ENCODE measurements at places on chromosomes 7 and 10. TPM values are rescaled to one million over a fixed set of nuclear protein-coding genes. Genes with fewer than 3 reads are reported as not detected.

DNA sequence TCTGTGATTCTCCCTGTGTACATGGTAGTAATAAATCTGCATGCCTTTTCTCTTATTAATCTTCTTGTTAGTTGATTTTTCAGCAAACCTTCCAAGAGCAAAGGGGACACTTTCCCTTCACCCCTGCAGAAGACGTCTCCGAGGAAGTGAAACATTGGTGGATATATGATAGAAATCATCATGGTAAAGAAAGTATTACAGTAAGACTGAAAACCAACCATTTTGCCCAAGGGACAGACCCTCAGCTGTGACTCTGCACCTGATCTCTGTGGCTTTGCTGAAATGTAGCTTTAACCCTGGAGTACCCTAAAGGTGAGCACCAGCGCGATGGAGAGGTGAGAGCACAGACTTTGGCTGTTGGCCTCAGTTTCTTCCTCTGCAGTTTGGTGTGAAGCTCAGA lies 32.8 kb upstream of the MYO3A start:
- no peak for DNase-seq

PNLIP gene
- total RNA-seq: not detected

GRCh38 chr10:127937915-127938463 lies 31.1 kb downstream of the PTPRE start:
- peak; percentile 4 for DNase-seq

- no peak for DNase-seq
Observed at GRCh38 chr10:33809732-33810131, 475.3 kb upstream of the NRP1 start.

GRCh38 chr7:117169907-117170306 lies 153.0 kb downstream of the WNT2 start:
- no peak for DNase-seq

- peak; percentile 10 for DNase-seq
Observed at GRCh38 chr7:87091487-87092066, 32.1 kb upstream of the ELAPOR2 start.

- DNase-seq: no peak
Observed at GRCh38 chr10:22461891-22462290, 116.6 kb downstream of the SPAG6 start.

- no peak for DNase-seq
Observed at GRCh38 chr7:17952387-17952786, 12.1 kb upstream of the SNX13 start.

DNA sequence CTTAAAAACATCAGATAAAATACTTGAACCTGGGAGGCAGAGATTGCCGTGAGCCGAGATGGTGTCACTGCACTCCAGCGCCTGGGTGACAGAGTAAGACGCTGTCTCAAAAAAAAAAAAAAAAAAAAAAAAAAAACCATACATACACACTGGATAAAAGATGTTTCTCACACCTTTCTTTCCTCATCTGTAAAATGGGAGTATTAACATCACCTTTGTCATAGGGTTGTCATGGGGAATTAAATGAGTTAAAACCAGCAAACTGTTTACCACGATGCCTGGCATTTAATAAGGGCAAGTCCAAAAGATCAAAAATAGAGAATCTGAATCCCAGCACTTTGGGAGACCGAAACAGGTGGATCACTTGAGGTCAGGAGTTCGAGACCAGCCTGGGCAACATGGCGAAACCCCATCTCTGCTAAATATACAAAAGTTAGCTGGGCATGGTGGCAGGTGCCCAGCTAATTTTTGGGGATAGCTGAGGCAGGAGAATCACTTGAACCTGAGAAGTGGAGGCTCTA lies 12.9 kb downstream of the LRRC20 start:
- DNase-seq: no peak

PRRT4 gene
- 0.14 TPM for total RNA-seq

GRCh38 chr7:101947899-101948298 lies 130.5 kb downstream of the CUX1 start:
- no peak for DNase-seq

DNA sequence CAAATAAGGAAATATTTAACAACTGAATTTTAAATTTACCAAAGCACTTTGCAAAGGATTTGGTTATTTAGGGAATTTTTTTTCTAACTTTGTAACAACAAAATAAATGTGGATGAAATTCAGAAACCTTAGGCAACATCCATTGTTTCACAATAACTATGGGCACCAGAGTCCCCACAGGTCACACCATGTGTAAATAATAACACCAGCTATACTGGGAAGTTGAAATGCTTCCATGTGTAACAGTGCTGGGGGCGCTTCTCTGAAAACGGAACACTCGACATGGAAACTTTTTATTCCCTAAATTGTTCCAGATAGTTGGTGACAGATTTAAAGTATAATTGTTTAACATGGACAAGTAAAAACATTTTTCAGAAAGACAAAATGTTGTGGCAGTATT lies 818.6 kb downstream of the TNS3 start:
- DNase-seq: no peak

BMS1 gene
- 26.1 TPM for total RNA-seq

DNA sequence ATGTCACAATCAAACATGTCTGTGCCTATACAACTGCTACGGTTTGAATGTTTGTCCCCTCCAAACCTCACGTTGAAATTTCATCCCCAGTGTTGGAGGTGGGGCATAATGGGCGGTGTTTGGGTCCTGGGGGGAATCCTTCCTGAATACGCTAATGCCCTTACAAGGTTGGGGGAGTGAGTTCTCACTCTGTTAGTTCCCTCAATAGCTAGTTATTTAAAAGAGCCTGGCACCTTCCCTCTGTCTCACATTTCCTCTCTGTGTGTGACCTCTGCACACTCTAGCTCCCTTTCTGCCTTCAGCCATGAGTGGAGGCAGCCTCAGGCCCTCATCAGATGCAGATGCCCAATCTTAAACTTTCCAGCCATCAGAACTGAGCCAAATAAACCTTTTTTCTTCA lies 129.5 kb downstream of the GRM8 start:
- no peak for DNase-seq

DNA sequence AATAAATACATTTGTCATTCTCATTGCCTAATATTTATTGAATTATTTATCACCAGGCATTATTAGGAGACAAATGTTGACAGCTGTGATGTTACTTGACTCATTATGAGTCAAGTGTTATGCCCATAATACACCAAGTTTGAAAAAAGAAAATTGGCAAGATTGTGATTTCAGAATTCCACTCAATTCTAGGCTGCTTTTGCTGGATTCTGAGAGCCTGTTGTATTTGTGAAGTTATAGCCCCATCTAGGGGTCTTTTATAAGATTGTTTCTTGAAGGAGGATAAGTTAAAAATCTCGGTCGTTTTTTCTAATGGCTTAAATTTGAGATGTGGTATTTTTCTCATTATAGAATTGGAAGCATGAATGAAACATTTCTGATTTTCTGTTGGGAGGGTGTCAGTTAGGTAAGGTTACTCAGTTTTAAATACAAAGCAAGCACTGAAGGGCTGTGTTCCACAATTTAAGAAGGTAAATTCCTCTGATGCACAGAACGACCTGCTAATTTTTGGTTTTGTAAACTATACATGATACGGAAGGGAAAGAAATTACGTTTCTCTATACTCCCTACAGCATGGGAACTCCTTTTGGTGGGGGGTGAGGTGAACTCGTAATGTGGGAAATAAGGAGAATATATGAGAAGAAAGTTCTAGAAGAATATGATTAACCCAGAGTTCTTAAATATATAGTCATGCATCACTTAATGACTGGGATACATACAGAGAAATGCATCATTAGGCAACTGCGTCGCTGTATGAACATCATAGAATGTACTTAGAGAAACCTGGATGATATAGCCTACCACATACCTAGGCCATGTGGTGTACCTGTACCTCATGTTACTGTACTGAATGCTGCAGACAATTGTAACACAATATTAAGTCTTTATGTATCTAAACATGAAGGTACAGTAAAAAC lies 2.6 kb downstream of the STK31 start:
- peak; percentile 60 for DNase-seq

GRCh38 chr10:130169136-130169859 lies 33.1 kb downstream of the GLRX3 start:
- no peak for DNase-seq

ATP5MK gene
- total RNA-seq: 339 TPM

DNA sequence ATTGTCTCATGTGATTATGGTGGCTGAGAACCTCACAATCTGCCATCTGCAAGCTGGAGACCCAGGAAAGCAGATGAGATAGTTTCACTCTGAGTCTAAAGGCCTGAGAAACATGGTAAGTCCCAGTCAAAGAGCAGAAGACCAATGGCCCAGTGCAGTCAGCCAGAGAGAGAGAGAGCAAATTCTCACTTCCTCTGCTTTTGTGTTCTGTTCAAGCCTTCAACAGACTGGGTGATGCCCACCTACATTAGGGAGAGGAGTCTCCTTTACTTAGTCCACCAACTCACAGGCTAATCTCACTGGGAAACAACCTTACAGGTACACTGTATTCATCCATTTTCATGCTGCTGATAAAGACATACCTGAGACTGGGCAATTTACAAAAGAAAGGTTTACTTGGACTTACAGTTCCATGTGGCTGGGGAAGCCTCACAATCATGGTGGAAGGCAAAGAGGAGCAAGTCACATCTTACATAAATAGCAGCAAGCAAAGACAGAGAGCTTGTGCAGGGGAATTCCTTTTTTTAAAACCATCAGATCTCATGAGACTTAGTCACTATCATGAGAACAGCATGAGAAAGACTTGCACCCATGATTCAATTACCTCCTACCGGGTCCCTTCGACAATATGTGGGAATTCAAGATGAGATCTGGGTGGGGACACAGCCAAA lies 4.7 kb upstream of the FRMPD2 start:
- DNase-seq: no peak

GRCh38 chr7:94492601-94493000 lies 17.0 kb upstream of the CASD1 start:
- DNase-seq: no peak

- DNase-seq: peak; percentile 54
Observed at GRCh38 chr10:43253461-43254198, 13.2 kb downstream of the RASGEF1A start.

DNA sequence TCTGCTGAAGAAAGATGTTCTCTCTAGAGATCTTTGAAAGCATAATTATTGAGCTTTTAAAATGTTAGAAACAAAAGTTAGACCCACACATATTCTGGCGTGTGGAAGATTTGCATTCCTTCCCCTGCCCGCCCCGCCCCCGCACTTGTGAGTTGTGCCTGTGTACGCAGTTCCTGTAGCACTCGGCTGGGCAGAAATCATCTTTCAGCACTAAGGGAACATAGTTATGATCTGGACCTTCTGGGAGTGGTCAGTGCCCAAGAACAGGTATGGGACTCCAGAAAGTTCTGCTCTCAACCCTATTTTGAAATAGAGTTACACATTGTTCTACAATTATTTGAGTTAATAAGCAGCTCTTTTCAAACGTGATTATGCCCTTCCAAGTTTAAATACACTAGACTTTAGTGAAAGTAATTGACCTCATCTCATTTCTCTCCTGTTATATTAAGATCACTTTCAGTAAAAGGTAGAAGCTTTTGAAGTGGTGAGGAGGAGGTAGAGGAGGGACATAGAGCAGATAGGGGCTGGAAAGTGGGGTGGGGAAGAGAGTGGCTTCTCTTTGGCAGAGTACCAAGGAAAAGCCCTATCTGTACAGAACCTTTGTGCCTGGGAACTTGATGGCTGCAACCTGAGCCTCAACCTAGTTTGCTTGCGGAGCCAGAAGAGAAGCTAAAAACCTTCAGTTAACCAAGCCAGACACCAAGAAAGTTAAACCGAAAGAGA lies 5.7 kb downstream of the BLVRA start:
- DNase-seq: no peak

C10orf90 gene
- total RNA-seq: not detected

GRCh38 chr7:151228024-151228866 lies 1.2 kb upstream of the ABCF2 start:
- DNase-seq: no peak

NOS3 gene
- total RNA-seq: 15.5 TPM

SAP25 gene
- total RNA-seq: 1.3 TPM

GRCh38 chr10:1328981-1329614 lies 272.9 kb downstream of the WDR37 start:
- DNase-seq: no peak

DNA sequence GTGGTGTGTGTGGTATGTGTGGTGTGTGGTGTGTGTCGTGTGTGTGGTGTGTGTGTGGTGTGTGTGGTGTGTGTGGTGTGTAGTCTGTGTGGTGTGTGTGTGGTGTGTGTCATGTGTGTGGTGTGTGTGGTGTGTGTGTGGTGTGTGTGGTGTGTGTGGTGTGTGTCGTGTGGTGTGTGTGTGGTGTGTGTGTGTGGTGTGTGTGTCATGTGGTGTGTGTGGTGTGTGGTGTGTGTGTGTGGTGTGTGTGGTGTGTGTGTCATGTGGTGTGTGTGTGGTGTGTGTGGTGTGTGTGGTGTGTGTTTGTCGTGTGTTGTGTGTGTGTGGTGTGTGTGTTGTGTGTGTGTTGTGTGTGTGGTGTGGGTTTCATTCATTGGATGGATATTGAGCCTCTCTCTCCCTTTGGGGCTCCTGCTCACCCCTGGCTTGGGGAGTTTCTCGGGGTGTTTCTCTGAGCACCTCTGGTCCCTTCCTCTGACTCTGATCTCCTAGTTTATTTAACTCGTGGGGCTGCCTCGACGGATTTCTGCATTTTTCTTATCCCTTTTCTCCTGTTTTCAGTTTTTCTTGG lies 145.8 kb downstream of the DNAJB6 start:
- no peak for DNase-seq

DNA sequence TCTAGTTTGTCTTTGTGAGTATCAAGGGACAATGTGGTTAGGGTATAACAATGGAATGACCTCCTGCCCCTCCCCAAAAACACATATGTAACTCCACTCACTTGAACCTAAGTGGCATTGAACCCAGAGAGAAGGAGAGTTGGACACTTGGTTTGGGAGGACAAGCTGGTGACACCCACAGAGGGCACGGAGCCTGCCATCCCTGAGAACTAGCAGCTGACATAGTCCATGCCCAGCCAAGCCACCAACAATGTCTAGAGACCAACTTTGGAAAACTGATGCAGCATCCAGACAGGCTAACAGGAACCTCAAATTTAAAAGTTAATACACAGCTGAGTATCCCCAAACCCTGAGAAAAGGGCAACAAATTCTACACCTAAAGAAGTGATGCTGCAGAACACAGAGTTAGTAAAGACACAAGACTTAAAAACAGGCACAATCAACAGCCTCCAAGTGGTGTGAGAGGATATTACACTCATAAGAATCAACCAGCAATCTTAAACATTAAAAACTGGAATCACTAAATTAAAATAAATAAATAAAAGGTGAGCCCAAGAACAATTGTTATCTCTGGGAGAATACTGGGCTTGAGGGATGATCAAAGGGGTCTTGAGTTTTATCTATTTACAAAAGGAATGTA lies 27.2 kb downstream of the NUDCD3 start:
- DNase-seq: no peak

DNA sequence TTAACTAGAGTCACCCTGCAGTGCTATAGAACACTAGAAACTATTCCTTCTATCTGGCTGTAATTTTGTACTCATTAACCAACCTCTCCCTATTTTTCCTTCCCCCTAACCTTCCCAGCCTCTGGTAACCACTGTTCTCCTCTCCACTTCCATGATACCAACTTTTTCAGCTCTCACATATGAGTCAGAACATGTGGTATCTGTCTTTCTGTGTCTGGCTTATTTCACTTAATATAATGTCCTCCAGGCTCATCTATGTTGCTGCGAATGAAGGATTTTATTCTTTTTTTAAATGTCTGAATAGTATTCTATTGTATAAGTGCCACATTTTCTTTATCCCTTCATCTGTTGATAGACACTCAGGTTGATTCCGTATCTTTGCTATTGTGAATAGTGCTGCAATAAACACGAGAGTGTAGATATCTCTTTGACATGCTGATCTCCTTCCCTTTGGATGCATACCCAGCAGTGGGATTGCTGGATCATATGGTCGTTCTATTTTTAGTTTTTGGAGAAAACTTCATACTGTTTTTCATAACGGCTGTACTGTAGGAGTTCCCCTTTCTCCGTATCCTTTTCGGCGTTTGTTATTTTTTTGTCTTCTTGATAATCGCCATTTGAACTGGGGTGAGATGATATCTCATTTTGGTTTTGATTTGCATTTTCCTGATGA lies 101.4 kb downstream of the FAM107B start:
- no peak for DNase-seq
